Suppressor macrophage treated with lipopolysaccharide for 1 hour (primary cell): ENCODE measurements at places on chromosomes 16 and 17.

DNA sequence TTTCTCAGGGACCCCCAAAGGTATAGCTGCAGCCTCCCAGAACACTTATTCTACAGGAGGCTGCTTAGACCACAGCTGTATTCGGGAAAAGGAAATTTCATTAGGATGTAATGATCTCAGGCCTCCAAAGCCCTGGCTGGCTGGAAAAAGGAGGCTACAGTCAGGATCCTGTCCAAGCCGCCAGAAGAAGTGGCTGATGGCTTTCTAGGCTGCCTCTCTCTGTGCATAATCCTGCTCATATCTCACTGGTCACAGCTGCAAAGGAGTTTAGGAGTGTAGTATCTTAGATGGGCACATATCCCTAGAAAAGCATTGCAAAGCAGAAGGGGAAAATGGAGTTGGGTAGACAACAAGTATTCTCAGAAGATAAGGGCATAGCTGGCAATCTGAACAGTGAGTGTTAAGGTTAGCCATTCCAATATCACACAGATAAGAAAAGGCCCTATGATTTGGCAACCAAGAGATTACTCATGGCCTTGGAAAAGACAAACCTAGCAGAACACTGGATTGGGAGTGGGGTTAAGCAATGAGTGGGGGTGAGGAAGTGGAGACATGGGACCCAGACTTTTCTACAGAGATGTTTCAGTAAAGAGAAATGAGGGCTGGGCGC, 26.0 kb upstream of the PRKCA start:
- DNase-seq, result no peak

GRCh38 chr16:65122724-65123395, 997 bp upstream of the CDH11 start:
- no peak for DNase-seq

DNA sequence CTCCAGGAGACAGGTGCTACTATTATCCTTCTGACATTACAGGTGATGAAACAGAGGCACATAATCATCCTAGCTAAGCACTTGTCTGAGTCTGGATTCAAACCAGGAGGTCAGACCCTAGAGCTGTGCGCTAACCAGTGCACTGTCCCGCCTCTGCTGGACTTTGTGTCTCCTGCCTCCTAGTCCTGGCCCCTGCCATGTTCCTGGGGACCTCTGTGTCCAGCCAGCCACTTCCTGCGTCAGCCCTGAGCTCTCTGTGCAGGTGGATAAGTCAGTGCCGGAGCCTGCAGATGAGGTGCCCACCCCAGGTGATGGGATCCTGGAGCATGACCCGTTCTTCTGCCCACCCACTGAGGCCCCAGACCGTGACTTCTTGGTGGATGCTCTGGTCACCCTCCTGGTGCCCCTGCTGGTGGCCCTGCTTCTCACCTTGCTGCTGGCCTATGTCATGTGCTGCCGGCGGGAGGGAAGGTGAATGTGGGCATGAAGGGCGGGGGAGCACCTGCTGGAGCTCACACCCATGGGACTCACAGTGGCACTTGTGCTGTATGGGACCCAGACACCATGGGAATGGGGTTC, 4.2 kb downstream of the SGCA start:
- DNase-seq, result no peak

DNA sequence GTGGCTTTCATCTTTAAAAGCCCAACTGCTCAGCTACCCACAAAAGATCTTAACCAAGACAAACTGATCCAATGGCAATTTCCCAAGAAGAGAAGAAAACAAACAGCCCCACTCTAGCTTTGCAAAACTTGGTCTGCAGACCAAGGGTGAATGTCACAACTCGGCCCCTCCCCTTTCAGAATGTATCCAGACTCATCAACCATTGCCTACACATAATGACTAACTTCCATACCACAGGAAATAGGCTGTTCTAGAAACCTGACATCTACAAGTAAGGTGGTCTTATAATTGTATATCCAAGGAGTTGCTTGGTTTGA, 16.0 kb downstream of the DCUN1D3 start:
- peak; percentile 60 for DNase-seq

- DNase-seq, result no peak
These were observed 23.8 kb downstream of the GGA2 start for GRCh38 chr16:23486480-23486879.

DNA sequence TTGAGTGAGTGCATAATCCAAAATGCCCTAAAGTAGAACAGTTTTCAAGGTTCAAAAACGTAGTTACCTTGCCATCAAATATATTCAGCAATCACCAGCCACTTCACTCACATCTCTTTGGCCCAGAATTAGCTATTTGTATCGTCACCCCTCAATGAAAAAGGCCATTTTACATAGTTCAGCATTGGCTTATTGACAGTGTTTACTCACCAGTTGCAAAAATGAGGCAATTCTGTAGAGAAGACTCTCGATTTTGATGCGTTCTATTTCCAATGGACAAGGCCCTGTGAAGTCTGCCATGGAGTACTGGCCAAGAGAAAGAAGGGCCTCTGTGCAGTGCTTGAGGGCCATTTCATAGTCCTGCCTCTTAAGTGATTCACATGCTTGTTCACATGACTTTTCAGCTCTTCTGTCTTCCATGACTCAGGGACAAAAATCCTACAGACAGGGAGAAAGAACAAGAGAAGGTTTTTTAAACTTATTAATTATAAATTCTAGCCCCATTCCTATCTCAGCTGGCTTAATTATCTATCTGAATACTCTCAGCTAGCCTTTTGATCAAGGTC, 26.5 kb downstream of the HELZ start:
- DNase-seq, result peak; percentile 71

- DNase-seq, result no peak
These were observed 8.1 kb upstream of the PHLPP2 start for GRCh38 chr16:71732587-71732986.

DNA sequence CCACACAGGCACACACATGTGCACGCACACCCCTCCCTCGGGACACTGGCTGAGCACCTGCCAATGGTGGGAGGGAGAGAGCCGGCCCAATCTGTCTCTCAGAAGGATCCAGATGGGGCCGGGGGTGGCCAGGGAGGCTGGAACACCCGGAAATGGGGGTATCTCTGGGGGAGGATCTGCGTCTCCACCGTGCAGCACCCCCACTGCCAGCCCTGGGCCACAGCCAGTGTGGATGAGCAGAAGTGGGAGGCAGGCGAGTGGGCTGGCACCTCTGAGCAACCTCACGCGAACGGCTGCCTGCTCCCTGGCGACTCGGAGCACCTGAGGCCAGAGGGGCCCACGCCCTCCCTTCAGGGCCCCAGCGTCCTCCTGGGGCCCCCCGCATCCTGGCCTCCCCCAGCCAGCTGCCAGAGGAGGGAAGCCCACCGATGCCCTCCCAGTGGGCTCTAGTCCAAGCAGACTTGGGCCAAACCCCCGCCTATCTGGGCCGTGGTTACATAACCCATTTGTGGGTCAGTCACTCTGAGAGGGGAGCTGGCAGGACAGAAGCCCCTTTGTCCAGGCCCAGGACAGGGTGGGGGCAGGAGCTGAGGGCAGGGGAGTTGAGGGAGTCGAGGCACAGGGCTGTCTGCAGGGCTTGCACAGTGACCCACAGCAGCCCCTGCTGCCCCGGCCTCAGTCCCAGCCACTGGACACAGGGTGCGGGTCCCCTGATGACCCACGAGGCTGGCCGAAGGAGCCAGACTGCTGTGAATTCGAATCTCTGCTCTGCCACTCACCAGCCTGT, 5.6 kb downstream of the CASKIN1 start:
- no peak for DNase-seq

GRCh38 chr17:51692917-51693316, 432.6 kb downstream of the UTP18 start:
- DNase-seq, result no peak

DNA sequence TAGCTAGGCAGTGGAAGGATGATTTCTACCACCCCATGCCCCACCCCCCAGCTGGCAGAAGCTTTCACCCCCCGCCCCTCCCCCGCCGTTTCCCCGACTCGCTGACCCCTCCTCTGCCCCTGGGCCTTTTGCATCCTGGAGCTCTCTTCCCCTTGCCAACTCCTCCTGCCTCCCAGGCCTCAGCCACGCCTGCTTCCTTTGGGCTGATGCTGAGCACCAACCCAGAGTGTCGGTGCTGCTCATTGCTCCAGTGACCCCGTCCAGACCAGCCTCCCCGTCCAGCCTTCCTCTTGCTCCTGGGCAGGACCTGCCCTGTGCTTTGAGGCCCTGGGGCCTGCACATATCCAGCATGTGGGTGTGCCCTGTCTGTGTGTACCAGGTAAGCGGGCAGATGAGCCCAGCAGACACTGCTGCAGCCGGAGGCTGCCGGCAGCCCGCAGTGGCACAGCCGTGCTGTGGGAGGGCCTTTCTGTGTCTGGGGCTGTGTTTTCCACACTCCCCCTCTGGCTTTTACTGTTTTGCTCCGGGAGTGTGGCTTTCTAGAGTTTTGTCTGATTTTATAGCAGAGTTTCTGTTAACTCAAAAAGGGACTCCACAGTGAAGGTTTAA, 72.9 kb downstream of the JPH3 start:
- DNase-seq, result no peak

- no peak for DNase-seq
These were observed 10.5 kb upstream of the FASN start for GRCh38 chr17:82108496-82108945.

DNA sequence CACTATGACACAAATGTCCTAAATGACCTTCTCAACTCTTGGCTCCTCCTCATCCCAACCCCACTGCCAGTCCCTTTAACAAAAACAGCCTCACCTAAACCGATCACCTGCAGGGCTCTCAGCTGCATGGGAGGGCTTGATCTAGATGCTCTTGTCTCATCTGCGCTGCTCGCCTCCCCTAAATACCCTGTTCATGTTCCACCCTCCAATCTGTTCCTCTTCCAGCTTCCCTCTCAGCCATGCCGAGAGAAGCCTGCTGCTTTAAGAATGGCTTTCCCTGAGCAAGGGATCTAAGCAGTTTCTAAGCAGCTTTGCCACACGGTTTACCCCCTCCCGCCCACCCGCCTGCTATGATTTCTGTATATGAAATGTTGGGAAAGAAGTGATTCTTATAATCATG, 23.7 kb downstream of the PIPOX start:
- DNase-seq, result no peak

GRCh38 chr17:83106913-83107655, 27.7 kb downstream of the METRNL start:
- no peak for DNase-seq

DNA sequence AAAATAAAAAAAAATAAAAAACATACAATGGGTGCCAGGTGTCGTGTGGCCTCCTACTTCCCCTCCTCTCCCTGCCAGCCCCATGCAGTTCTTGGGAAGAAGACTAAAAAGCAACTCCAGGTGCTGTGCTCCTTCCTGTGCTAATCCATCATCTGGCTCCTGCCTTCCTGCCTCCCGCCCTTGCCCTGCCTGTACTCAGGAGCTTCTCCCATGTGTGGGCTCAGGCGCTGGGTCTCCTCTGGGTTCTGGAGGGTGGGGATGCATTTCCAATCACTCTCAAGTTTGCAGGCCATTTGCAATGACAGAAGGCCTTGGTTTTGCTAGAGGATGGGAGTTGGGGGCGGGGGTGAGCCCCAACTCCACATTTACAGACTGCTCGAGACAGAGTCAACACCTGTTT, 122.9 kb downstream of the SDK2 start:
- DNase-seq, result no peak

- DNase-seq, result peak; percentile 91
These were observed 254.4 kb downstream of the C16orf95 start for GRCh38 chr16:87062569-87063442.

GRCh38 chr16:27256861-27257260, 11.7 kb downstream of the NSMCE1 start:
- no peak for DNase-seq

DNA sequence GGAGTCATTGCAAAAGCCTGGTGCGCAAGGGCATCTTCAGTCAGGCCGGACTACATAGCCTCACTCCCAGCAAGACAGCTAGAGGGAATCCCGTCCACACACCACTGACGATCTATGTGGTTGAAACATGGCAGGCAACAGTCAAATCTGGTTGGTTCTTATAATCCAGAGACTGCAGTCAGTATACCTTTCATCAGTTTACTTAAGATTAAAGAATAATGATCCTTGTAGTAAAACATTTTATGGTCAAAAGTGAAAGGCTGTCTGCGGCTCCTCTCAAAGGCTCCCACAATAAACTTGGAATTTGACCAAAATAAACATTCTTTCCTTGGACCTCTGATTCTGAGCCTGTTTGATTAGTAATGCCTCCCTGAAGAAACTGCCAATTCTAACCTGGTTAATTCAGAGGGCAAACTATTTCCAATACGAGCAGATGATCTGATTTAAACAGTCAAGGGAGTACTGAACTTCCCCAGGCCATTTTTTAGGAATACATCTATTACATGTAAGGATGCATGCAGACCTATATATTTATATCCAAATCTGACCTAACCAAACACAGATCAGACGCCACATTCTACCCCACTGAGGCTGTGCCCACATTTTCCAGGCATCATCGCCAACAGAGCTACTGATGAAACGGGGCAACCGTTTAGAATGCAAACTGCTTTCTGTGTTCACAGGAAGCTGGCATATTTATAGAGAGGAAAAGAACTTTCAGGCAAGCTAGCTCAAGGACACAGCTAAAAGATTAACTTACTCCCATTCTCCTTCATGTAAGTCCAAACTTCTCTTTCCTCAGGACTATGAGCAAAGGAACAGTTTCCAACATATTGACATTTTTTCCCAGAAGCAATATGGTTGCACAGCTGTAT, 15.3 kb upstream of the TXNDC11 start:
- DNase-seq, result no peak

GRCh38 chr17:29042679-29043538, at the start of gene PIPOX:
TSS of gene PIPOX (plus strand) at chr17:29043141. CDS start at chr17:29043226, 85 bp downstream.
- DNase-seq, result peak; percentile 91

GRCh38 chr17:64418506-64419339, 28.1 kb upstream of the PECAM1 start:
- peak; percentile 88 for DNase-seq

DNA sequence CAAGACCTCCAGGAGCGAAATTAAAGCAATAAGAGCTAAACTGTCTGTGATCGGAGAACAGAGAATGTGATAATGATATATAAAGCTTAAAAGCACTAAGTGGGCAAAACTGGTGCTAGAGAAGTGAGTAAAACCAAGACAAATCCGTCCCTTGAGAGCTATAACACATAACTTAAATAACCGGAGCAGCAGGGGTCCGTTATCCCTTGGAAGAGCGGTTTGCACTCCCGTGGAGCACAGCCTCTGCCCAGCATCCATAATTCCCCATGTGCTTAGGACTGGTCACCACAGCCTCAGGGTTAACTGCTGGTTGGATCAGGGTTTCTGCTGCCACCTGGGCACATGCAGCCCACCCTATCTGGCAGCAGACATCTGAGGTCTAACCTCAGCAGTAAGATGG, 489.0 kb downstream of the NPIPA7 start:
- no peak for DNase-seq
